Sigmoid colon (tissue), 7 donors: ENCODE measurements at places on chromosomes 12 and 14. TPM values are rescaled to one million over a fixed set of nuclear protein-coding genes. Genes with fewer than 3 reads are reported as not detected.

DNA sequence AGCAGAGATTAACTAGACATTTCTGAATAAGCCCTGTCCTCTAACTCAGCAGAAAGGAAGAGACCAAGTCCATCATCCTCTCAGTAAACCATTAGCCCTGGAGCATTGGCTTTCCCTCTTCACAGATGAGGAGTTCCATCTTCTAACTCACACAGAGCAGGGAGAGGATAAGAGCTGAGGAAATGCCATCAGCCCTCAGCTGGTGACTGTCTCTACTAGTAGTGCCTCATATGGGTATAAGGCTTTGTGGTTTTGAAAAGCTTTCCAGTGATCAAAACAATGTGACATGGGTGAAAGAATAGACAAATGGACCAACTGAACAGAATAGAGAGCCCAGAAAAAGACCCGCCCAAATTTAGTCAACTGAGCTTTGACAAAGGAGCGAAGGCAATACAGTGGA, 197.2 kb upstream of the NUDT4 start:
- H3K4me1 ChIP-seq: no peaks in the 10 kb centered on the region
- H3K4me3 ChIP-seq: no peak overlapping the region
- no peak overlapping the region for H3K27ac ChIP-seq
- no peaks in the 10 kb centered on the region for H3K27me3 ChIP-seq
- DNase-seq: no peak
- no peaks in the 10 kb centered on the region for H3K36me3 ChIP-seq

- no peak overlapping the region for H3K27ac ChIP-seq
- no peaks in the 10 kb centered on the region for H3K27me3 ChIP-seq
- H3K4me3 ChIP-seq: no peak overlapping the region
- DNase-seq: no peak
Measured at GRCh38 chr12:23253191-23253590, 628.2 kb downstream of the ETNK1 start.

- no peaks in the 10 kb centered on the region for H3K27me3 ChIP-seq
- no peaks in the 10 kb centered on the region for H3K36me3 ChIP-seq
- no peaks in the 10 kb centered on the region for H3K4me1 ChIP-seq
- no peak overlapping the region for H3K4me3 ChIP-seq
Measured at GRCh38 chr14:38125481-38126037, 82.1 kb upstream of the SSTR1 start.

DNA sequence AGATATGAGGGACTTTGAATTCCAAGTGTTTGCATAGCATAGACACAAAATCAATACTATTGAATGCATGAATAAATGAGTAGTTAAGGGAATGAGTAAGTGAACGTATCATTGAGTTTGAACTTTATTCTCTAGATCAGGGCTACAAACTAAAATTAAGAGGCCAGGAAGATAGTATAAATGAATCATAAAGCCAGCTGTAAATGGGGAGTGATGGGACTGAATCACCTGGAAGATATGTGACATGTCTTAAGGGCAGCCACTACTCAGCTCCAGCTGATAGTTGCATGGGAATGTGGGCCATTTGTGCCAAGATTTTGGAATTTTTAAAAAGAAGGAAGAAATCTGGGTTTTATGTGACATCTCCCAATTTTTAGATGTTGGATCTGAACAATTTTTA, 229.9 kb downstream of the AKAP6 start:
- H3K27me3 ChIP-seq: no peaks in the 10 kb centered on the region
- no peak overlapping the region for H3K4me3 ChIP-seq
- DNase-seq: no peak

- H3K36me3 ChIP-seq: no peaks in the 10 kb centered on the region
- H3K27me3 ChIP-seq: no peaks in the 10 kb centered on the region
- H3K4me1 ChIP-seq: peaks cover 34% of the 10 kb centered on the region
- no peak overlapping the region for H3K27ac ChIP-seq
- no peak for DNase-seq
Measured at GRCh38 chr14:54603362-54603761, 36.4 kb downstream of the SAMD4A start.

GRCh38 chr12:22481547-22482104, 62.7 kb downstream of the C2CD5 start:
- H3K27me3 ChIP-seq: no peaks in the 10 kb centered on the region
- H3K36me3 ChIP-seq: no peaks in the 10 kb centered on the region
- no peak for DNase-seq
- no peak overlapping the region for H3K27ac ChIP-seq

DNA sequence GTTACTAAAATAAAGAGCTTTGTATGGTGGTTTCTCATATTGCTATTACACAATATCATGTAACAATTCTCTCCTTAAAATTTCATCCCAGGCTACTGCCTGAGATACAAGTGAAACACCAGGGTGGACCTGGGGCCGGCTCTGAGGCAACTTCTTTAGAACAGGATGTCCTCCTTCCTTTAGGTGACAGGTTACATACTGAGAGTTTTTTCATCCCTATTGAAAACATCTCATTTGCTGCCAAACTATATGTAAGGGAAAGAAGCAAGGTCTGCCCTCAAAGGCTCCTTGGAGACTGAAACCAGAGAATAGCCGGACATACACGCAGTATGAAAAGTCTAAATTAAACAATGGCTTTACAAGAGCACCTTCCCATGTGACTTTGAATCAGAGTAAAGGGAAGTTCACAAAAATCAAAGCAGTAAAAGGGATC, 139.9 kb downstream of the DUSP6 start:
- peak; percentile 71 for DNase-seq
- no peaks in the 10 kb centered on the region for H3K36me3 ChIP-seq
- no peaks in the 10 kb centered on the region for H3K4me1 ChIP-seq
- peak overlapping the region; percentile 29 for H3K27ac ChIP-seq
- H3K4me3 ChIP-seq: no peak overlapping the region
- no peaks in the 10 kb centered on the region for H3K27me3 ChIP-seq

DNA sequence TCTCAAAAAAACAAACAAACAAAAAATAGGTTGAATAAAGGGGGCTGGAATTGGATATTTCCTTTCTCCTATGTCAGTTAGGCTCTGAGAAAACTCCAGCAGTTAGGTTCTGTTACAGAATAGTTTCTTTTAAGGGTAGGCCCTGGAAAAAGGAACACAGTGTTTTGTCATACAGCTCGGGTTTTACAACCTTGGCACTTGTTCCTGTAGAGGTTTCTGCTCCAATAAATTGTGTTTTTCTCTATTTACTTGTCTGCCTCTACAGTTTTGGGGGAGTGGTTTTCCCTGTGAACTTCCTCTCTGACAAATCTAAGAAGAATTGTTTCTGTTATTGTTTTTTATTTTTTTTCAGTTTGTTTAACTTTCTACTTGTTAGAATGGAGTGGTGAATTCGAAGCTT, 167.6 kb downstream of the ACSS3 start:
- no peaks in the 10 kb centered on the region for H3K27me3 ChIP-seq
- no peaks in the 10 kb centered on the region for H3K36me3 ChIP-seq
- H3K27ac ChIP-seq: peak overlapping the region; percentile 60
- no peaks in the 10 kb centered on the region for H3K4me1 ChIP-seq

LRP1-AS gene
- total RNA-seq: not detected

NINJ2 gene
- 2.0 TPM for total RNA-seq

DLK1 gene
- total RNA-seq: not detected

PTPRB gene
- total RNA-seq: 31.9 TPM
